Coronary artery (tissue), 2 donors: ENCODE measurements at places on chromosomes 5 and 9.

DNA sequence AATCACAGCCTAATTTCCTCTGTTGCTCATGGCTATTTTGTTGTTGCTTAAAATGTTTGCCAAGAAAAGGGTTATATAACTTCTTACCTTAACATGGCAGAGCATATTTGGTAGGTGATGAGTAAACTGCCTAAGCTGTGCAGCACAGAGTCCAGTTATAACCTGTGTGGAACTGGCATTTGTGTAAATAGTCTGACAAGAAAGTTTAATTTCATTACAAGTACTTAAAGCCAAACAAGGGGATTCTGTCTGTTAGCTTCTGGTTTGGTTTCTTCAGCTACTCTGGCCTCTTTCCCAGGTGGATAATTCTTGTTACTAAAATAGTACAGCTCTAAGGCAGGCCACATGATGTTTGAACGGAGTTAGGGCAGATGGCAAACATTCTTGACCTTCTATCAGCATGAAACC lies 72.2 kb downstream of the PTCD2 start:
- no peak for DNase-seq

- no peak for DNase-seq
Measured at GRCh38 chr9:126320158-126320922, 6.3 kb upstream of the MVB12B start.

DNA sequence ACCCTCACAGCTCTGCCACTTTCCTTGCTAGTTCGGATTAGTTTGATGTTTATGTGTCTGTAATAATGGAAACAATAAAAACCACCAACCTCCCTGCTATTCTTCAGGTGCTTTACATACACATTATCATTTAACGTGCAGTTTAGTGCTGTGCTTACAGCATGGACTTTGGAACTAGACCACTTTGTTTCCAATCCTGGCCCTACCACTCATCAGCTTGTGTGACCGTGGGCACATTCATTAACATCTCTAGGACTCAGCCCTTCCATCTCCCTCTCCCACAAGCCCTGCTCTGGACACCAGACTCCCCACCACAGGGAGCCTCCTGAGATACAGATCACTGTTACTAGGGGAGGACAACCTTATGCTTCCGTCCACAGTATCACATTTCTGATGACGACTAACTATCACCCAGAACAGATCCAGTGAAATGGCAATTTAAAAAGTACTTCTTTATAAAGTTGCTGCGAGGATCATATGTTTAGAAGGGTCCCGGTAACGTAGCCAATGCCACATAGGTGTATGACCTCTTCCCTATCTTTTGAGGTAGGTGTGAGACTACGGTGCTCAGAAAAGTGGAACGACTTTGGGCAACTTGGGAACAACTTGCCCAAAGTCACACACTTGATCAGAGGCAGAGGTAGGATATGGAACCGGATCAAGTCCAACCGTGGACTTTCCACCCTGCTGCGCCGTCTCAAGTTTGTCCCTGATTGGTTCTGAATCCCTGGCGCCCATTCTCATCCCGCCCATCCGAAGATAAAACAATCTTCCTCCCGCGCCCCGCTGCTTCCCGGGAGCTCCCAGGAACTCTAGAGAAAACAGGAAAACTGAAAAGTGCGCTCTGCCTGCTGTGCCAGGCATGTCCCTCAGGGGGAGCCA lies 132.4 kb upstream of the NIPBL start:
- peak; percentile 74 for DNase-seq

- DNase-seq = no peak
Measured at GRCh38 chr5:44719856-44720255, 88.9 kb upstream of the MRPS30 start.

DNA sequence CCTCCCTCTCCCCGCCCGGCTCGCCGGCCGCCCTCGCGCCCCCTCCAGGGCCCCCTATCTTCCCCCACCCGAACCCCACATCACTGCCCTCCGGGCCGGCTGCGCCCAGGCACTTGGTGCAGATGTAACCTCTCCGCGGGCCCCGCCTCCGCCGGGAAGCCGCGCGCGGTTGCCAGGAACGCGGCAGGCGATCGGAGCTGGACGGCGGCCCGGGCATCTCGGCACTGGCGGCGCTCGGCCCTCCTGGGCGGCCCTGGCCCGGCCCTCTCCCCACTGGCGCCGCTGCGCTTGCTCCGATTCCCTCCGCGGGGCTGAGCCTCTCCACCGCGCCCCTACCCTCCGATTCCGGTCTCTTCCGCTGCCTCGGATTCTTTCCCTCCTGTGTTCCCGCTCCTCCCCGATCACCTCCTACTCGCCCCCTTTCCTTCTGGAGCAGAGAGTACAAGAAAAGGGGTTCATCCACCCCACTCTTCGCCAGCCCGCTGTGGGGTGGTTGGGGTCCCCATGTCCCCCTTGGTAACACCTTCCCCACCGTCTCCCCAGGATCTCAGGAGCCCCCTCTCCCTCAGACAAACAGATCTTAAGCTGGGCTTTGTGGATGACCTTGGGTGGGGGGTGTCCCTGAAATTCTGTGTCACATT lies 70.6 kb downstream of the C9orf50 start:
- DNase-seq = peak; percentile 90

DNA sequence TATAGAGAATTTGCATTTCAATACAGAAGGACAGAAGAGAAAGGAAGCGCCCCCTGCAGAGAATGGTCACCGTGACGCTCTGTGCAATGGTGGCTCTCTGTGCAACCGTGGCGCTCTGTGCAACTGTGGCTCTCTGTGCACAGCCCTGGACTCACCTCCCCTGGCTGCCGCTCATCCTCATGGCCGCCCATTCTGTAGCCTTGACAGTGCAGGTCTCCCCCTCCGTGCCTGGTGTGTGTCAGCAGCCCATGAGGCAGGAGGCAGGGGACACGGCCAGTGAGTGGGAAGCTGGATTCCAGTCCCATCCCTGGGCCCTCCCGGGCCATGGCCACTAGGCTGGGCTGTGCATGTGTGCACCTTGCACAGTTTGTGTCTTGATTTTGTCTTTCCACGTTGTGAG lies 12.0 kb downstream of the EXOC3 start:
- peak; percentile 68 for DNase-seq

DNA sequence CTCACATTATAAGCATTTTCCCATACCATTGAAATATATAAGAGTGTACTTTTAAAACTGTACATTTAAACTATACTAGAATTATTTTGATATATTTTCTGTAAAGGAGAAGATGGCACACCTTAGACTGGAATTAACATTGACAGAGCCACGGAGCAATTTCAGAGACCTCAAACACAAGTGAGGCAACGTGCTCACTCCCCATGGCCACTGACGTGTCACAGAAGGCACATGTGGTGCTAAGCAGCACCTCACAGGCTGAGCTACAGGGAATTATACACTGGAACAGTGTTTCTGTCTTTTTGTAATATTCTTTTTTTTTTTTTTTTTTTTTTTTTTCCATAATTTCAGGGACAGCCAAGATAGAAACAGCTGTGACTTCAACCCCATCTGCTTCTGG lies 66.5 kb downstream of the NUP214 start:
- no peak for DNase-seq

- no peak for DNase-seq
Measured at GRCh38 chr5:82349652-82350051, 71.5 kb upstream of the RPS23 start.

GRCh38 chr5:74054139-74054538 lies 428.1 kb downstream of the ARHGEF28 start:
- DNase-seq = no peak

GRCh38 chr5:95726811-95727763 lies 4.0 kb upstream of the RHOBTB3 start:
- no peak for DNase-seq

DNA sequence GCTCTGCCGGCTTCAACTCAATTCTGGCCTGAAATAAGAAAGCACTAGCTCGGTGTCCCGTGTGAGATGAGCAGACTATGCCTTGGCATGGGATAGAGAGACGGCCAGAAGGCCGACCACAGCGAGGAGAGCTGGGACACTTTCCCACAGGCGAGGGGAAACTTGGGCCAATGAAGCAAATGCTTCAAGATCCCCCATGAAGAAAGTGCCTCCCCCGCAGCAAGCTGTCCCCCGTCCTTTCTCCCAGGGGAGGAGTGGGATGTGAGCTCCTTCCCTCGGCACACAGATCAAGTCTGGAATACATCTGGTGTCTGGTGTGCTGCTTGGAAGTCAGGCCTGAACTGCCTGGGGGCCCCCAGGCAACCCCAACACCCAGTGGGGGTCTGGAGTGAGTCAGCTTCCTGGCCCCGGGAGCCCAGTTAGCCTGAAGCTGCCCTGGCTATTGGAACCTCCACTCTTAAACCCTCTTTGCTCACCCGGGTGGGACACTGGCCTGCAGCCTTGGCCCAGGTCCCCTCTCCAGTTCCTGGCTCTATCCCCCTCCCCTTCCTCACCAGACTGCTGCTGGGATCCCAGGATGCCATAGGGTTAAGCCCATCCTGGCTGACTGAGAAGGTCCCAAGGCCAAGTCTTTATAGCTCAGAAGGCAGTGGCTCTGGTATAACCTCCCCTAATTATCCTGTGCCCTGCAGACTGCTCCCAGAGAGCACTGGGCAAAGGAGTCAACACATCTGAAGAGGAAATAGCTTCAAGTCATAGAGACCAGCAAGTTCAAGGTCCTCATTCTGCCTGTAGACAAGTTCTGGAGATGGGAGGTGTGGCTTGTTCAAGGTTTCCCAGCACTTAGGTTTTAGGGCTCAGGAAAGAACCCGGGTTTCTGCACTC lies 205.3 kb downstream of the TTLL11 start:
- DNase-seq = peak; percentile 55
